ENCODE measurements at places on chromosomes 2 and 18.

DNA sequence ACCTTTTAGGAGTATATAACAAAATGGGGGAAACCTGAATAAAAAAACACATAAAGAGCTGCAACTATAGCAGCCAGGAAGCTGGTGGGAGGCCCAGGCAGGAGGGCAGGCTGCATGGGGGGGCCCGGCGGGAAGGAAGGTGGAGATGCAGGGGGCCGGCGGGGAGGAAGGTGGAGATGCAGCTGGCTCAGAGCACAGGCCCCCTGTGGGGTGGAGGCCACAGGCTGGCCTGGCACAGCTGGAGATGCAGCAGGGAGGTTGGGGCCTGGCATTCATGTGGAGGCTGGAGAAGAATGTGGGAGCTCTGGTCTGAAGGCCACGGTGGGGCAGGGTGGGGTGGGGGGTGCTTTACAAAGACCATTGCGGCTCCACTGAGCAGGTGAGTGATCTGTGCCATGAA is 31.4 kb downstream of the FAM228A start:
- DNase-seq = no peak

GRCh38 chr2:72915907-72916742 is 1.2 kb upstream of the EMX1 start:
- DNase-seq = peak; percentile 67

GRCh38 chr18:58895385-58895784 is 30.7 kb downstream of the ZNF532 start:
- no peak for DNase-seq

DNA sequence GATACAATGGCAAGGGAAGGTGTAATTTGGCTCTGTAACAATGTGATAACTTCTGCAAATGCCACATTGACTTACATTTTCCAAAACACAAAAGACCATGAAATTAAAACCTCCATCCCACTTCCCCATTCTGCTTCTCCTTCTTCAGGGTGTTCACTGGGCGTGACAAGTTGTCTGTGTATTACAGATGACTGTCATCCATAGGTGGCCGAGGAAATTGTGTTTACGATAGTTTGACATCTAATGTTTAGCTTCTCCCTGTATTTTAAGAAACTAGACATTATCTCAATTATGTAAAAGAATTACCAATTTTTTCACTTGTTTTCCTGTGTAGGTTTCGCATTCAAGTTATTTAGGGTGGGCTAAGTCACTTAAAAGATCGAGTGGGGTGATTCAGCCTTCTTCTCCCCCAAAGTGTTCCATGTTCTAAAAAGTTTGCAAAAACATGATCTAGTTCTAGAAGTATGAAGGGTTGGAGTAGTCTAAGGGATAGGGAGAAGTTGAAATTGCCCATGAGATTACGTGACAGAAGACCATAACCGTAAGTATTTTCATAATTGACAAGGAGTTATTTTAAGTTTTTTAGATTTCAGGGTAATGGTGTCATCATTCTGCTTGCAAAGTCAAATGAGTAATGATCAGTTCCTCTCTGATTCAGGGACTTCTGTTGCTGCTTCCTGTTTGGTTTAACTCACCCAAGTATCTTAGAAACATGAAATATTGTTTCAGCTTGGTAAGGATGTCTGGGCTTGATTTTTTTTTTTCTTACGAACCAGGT is 25.2 kb upstream of the CYTIP start:
- peak; percentile 49 for DNase-seq

GRCh38 chr2:68829749-68830148 is 41.4 kb downstream of the BMP10 start:
- no peak for DNase-seq

- DNase-seq = no peak
Measured at GRCh38 chr2:833180-833579, 117.5 kb upstream of the SNTG2 start.

- no peak for DNase-seq
Measured at GRCh38 chr2:184780944-184781343, 182.6 kb downstream of the ZNF804A start.

- no peak for DNase-seq
Measured at GRCh38 chr2:20231159-20231558, 6.2 kb upstream of the SDC1 start.

- no peak for DNase-seq
Measured at GRCh38 chr2:15158100-15158499, 403.0 kb downstream of the NBAS start.

GRCh38 chr2:206561962-206562361 is 80.3 kb upstream of the FAM237A start:
- DNase-seq = no peak

GRCh38 chr18:34972765-34973414 is 68.3 kb upstream of the MAPRE2 start:
- DNase-seq = no peak

DNA sequence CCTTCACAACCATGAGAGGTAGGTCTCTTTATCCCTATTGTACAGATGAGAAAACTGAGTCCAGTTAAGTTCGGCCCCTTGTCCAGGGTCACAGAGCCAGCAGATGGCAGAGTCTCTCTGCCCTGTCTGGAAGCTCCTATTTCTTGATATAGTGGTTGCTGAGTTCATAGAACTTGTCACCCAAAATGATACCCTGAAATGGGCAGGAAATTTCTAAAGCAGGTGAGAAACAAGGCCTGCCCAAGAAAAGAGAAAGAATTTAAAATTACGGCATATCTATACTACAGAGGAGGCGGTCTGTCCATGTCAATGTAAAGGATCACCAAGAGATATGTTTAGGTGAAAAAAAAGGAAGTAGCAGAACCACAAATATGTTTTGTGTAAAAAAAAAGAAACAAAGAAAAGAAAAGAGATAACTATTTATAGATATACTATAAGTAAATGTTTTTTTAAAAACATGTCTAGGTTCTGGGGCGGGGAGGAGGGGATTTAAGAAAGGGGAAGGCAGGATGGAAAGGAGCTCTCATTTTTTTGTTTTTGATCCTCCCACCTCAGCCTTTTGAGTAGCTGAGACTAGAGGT is 39.8 kb downstream of the MYO7B start:
- no peak for DNase-seq

GRCh38 chr18:35095983-35096676 is 54.9 kb downstream of the MAPRE2 start:
- DNase-seq = no peak

DNA sequence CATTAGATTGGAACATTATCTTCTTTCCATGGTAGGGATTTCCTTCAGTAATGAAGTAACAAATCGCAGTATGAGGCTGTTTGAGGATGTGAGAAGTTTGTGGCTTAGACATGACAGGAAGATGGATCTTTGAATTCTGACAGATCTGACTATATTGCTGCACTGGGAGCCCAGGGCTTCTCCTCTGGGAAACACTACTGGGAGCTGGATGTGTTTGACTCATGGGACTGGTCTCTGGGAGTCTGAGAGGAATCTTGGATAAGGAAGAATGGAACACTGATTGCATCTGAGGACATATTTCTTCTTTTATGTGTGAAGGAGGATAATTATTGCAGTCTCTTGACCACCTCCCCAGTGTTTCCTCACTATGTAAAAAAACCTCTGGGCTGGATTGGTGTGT is 77.2 kb upstream of the ST6GAL2 start:
- no peak for DNase-seq

GRCh38 chr2:121333834-121334558 is 49.0 kb upstream of the TFCP2L1 start:
- no peak for DNase-seq

DNA sequence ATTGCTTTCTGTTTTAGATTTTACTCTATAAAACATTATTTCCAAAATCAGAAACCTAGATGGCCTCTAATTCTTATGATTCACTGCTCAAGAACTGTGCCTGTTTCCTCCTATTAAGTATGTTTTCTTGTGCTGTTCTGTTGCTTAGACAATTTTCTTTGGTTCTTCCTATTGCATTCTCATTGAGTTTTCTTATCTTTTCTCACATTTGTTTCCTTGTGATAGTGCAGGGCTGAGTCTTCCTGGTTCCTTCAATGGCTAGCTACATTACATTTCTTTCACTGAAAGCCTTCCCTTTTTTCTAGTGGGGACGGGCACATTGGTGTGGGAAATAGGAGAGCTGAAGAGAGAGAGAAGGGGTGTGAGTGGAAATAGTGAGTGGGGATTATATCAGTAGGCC is 183.4 kb downstream of the CALCRL start:
- no peak for DNase-seq

DNA sequence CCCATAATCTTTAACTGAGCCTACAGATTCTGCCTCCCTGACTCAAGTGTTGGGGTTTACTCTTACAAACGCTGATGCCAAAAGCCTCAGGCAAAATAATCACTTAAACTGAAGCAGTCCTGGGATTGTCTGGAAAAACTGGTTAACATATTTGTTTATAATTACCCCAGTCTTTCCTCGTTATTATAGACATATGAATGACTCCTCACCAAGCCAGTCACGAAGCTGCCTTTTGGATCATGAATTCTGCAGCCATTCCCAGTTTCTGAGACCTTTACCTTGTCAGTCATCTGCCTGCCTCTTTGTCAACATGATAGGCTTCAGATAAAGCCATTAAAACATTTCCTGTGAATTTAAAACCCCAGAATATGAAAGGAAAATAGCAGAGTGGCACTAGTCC is 46.4 kb downstream of the MREG start:
- no peak for DNase-seq

GRCh38 chr18:7982216-7982615 is 415.1 kb downstream of the PTPRM start:
- DNase-seq = no peak

DNA sequence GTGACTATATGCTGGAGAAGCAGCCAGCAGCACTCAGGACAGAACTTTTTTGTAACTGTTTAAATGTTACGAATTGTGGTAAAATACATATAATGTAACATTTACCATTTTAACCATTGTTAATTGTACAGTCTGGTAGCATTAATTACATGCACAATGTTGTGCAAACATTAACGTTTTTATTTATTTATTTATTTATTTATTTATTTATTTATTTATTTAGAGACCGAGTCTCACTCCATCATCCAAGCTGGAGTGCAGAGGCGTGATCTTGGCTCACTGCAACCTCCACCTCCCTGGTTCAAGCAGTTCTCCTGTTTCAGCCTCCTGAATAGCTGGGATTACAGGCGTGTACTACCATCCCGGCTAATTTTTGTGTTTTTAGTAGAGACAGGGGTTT is 88.7 kb upstream of the TEX51 start:
- DNase-seq = no peak

- DNase-seq = no peak
Measured at GRCh38 chr2:14942987-14943386, 310.5 kb downstream of the LRATD1 start.

- no peak for DNase-seq
Measured at GRCh38 chr2:3458396-3459184, 60.7 kb downstream of the ADI1 start.

- DNase-seq = peak; percentile 24
Measured at GRCh38 chr18:31741097-31741735, 19.5 kb downstream of the SLC25A52 start.

- no peak for DNase-seq
Measured at GRCh38 chr2:16614314-16614860, 51.2 kb downstream of the CYRIA start.
